ENCODE measurements at places on chromosomes 11 and 22. TPM values are rescaled to one million over a fixed set of nuclear protein-coding genes. Genes with fewer than 3 reads are reported as not detected.

DNA sequence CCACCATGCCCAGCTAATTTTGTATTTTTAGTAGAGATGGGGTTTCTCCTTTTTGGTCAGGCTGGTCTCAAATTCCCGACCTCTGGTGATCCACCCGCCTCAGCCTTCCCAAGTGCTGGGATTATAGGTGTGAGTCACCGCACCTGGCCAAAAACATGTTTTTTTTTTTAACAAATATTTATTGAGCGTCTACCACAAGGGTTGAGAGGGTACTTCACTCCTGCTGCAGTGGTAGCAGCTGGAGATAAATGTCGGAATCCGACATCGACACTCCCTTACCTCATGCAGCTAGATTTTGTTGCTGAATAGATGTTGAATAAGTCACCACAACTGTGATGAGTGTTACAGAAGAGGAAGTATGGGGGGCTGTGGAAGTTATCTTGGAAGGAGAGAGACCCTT lies 971 bp downstream of the DNAJB13 start:
- peak; percentile 69 for DNase-seq

- DNase-seq = no peak
These were observed 16.9 kb downstream of the SMCO4 start for GRCh38 chr11:93526346-93526633.

- DNase-seq = no peak
These were observed 158.1 kb downstream of the GRIA4 start for GRCh38 chr11:105767931-105768330.

- no peak for DNase-seq
These were observed 1225.7 kb downstream of the JRKL start for GRCh38 chr11:97615546-97615945.

DNA sequence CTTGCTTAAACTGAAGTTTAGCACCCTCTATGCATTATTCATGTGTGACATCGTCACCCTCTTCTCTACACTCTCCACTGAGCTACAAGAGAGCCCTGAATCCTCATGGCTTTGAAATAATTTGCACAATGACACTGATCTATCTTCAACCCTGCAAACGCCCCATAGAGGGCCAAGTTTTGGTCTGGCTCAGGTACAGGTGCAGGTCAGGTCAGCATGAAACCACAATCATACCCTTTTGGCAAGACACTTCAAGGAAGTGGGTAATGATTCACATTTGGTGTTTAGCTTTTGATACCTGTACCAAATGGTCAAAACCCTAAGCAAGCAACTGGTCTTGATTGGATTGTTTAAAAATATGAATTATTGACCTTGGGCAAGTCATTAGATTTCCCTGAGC lies 122.2 kb upstream of the CADM1 start:
- DNase-seq = no peak

USP2 gene
- total RNA-seq = 10.0 TPM

SYCE3 gene
- total RNA-seq = not detected

GLB1L2 gene
- total RNA-seq = not detected

DNA sequence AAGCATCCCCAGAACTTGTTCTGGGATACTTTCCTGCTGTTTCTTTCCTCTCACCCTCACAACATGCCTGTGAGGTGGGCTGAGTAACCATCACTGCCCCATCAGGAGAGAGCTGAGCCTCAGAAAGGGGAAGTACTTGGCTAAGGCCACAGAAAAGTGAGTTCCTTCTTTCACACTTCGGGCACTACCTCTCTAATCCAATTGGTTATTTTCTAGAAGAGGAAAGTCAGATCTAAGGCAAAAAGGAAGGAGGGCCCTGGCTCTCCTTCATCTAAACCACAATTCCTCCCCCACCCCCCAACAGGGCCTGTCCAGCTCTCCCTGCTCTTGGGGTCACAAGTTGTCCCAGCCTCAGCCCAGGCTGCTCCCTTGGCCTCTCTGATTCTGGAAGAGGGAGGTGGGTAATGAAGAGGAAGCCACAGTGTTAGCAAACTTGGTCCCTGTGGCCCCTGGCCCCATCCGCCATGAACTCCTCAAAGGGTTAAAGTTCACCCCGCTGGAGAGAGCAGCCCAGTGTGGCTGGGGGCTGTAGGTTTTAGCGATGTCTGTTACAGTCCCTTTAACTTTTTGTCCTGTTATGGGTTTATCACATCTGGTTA lies 34.0 kb downstream of the SLC22A12 start:
- no peak for DNase-seq

GRCh38 chr11:129408865-129409444 lies 33.3 kb downstream of the BARX2 start:
- no peak for DNase-seq

OR2AG1 gene
- total RNA-seq = not detected

DNA sequence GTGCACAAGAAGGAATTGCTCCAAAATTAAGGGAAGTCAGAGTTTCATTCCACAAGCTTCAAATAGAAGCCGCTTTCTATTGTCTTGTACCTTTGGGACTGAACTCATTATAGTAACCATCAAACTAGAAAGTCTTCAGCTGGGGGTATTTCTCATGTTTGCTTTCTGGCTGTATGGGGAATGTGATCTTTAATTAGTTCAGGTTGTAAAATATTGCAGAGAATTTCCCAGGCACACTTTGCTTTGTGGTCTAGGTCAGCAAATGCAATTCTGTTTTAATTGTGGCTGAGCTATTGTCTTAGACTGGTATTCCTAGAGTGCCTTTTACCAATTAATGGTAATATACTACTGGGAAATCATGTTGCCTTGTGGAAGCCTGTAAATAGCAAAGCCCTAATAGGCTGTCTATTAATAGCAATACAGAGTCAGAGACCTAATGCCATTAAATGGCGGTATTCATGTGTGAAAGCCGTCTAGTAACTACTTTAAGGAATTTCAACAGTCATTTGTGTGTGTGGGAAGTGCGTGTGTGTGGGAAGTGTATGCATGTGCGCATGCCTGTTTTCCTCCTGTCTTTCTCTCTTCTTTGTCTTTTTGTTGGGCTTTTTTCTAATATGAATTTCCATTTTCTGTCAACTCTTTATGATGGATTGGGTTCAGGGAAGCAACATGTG lies 276.6 kb downstream of the FAT3 start:
- DNase-seq = no peak

MMP11 gene
- total RNA-seq = 51.5 TPM

SGSM1 gene
- total RNA-seq = not detected

DNA sequence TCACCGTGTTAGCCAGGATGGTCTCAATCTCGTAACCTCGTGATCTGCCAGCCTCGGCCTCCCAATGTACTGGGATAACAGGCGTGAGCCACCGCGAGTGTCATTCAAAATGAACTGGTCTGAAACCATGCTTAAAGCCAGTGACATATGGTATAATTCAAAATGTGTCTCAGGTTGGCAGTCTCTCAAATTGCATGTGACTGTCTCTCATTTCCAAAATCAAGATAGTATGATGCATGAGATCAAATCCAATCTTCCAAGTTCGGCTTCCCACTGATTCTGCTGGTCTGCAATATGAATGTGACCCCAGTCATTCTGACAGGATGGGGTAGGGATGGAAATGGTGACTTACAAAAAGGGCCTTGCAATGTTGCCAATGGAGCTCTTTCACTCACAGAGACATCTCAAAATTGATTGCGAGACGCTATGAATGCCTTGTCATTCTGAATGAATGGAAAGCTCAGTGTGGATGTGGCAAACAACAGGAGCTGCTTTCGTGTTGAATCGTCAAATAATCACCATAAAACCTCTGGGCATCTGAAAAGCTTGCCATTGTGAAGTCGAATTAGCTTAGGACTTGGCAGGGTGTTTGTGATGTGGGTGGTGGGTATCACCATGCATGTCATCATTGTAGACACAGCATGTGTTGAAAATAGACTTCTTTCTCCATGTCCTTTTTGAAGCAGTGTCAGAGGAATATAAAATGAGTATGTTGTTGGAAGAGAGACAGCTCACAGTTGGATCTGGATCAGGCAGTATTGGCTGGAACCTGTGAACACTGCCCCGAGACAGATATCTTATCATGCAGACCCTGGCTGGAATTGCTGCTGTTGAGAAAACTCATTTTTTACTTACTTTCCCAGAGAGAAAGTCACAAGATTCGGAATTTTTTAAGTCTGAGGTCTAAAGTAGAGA lies 12.2 kb downstream of the SLN start:
- no peak for DNase-seq

DNA sequence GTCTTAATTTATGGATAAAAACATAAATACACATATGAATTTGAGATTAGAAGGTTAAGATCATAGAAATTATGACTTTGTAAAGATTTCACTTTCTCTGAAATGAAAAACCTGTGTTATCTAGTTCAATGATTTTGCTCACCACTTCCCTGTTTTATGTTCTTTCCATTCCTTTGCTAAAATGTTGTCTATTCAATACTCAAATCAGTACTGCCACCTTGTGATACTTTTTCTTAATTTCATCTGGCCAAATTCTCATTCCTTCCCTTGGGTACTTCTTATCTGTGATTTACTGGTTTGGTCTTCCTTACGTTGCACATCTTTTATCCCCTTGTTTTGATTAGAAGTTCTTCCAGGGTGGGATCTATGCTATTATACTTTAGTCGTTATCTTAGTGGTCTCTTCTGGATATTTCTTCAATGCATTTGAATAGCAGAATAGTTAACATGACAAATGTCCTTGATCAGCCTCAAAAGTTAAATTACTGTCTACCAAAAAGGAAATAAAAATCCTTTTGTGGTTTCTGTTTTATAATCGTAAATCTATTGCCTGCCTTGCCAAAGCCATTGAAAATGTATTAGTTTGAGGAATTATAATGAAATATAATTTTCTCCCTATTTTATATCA lies 197.0 kb downstream of the PGR start:
- DNase-seq = peak; percentile 51
